ENCODE measurements at places on chromosomes 11 and 22.

- H3K27ac ChIP-seq: no peak overlapping the region
- H3K27me3 ChIP-seq: no peaks in the 10 kb centered on the region
- H3K4me3 ChIP-seq: no peak overlapping the region
- no peaks in the 10 kb centered on the region for H3K36me3 ChIP-seq
- peaks cover 10% of the 10 kb centered on the region for H3K4me1 ChIP-seq
- DNase-seq: no peak
Measured at GRCh38 chr11:18632841-18633240, 1.3 kb downstream of the SPTY2D1 start.

DNA sequence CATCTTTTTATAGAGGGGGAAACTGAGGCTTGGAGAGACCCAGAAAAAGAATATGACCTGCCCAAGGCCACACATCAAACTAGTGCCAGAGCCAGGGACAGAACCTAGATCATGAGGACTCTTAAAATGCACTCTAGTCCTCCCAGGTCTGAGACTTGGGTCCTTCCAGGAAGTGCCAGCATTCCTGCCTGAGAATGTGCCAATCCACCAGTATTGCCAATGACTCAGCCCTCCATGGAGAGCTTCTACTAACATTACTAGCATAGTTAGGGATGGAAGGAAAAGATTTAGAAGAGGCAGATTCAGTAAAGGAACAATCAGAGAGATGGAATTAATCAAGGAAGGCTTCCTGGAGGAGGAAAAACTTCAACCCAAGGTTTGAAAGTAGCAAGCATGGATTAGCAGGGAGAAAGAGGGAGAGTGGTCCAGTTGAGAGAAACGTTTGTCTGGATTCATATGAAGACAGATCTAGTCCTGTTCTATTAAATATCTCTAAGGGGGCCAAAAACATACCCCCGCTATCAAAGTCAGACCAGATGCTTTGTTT lies 20.1 kb upstream of the SMIM35 start:
- no peaks in the 10 kb centered on the region for H3K27me3 ChIP-seq
- H3K4me1 ChIP-seq: no peaks in the 10 kb centered on the region
- H3K36me3 ChIP-seq: no peaks in the 10 kb centered on the region
- DNase-seq: no peak
- H3K4me3 ChIP-seq: no peak overlapping the region

DNA sequence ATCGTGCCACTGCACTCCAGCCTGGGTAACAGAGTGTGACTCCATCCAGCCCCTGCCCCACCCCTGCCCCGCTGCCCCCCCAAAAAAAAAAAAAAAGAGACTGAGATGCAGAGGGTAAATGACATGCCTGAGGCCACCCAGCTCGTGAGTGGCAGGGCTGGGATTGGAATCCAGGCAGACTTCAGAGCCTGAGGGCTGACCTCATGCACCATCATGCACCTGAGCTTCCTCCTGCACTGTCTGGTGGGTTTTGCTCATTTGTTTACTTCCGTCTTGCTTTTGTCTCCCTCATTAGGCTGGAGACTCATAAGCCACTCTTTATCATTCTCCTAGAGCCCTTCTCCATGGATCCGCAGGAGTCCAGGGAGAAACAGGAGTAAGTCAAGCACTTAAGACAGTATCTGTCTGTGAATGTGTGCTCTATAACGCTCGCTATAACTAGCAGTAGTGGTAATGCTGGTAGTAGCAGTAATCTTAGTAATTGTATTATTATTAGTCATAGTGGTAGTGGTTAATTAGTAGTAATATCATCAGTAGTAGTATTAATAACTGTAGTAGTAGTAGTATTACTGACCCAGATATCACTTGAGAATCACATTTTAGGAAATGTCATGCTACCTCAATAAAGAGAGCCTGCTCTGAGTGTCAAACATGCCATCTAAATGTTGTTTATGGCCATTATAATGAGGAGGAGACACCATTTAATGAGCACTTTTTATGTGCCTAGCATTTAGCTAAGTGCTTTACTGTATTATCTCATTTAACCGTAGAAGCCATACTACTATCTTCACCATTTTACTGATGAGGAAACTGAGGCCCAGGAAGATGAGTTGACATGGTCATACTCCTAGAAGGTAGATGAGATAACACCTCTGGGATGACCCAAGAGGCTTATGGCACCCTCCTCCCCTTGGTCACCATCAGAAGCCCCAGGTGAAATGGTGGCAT lies 85.0 kb downstream of the NAT10 start:
- H3K27ac ChIP-seq: no peak overlapping the region
- H3K27me3 ChIP-seq: no peaks in the 10 kb centered on the region
- no peaks in the 10 kb centered on the region for H3K36me3 ChIP-seq
- no peak overlapping the region for H3K4me3 ChIP-seq
- H3K4me1 ChIP-seq: no peaks in the 10 kb centered on the region

DNA sequence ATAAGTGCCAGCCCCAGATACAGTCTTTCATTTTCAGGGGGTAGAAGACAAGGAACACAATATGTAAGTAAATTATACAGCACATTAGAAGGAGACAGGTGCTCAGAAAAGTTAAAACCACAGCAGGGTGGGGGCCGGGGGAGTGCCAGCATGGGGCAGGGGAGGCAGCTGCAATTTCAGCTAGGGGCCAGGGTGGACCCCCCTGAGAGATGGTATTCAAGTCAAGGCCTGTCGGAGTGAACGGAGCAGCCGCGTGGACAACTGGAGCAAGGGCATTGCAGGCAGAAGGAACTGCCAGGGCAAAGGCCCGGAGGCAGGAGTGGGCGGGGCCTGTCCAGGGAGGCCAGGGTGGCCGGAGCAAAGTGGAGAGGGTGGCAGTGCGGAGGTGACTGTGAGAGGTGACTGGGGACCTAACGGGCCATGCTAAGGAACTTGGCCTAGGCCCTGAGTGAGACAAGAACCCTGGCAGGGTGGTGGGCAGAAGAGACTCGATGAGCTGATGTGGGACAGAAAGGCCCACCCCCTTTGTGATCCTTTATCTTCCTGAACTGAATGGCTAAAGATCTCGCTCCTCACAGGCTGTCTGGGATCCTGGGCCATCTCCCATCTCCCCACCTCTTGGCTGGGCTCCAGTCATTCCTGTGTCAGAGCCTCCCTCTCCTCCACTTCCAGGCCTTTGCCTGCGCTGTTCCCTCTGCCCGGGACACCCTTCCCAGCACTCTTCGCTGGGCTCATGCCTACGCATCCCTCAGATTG lies 22.4 kb upstream of the FLRT1 start:
- H3K36me3 ChIP-seq: no peaks in the 10 kb centered on the region
- no peak overlapping the region for H3K4me3 ChIP-seq
- H3K4me1 ChIP-seq: no peaks in the 10 kb centered on the region
- no peak for DNase-seq
- peaks cover 10% of the 10 kb centered on the region for H3K27me3 ChIP-seq

- no peak overlapping the region for H3K4me3 ChIP-seq
- no peak for DNase-seq
- no peaks in the 10 kb centered on the region for H3K4me1 ChIP-seq
- no peaks in the 10 kb centered on the region for H3K36me3 ChIP-seq
Measured at GRCh38 chr11:44528103-44528502, 37.4 kb upstream of the CD82 start.

- DNase-seq: no peak
- no peaks in the 10 kb centered on the region for H3K4me1 ChIP-seq
- H3K27me3 ChIP-seq: no peaks in the 10 kb centered on the region
- H3K27ac ChIP-seq: no peak overlapping the region
Measured at GRCh38 chr22:48651981-48652538, 1175.6 kb downstream of the BRD1 start.

DNA sequence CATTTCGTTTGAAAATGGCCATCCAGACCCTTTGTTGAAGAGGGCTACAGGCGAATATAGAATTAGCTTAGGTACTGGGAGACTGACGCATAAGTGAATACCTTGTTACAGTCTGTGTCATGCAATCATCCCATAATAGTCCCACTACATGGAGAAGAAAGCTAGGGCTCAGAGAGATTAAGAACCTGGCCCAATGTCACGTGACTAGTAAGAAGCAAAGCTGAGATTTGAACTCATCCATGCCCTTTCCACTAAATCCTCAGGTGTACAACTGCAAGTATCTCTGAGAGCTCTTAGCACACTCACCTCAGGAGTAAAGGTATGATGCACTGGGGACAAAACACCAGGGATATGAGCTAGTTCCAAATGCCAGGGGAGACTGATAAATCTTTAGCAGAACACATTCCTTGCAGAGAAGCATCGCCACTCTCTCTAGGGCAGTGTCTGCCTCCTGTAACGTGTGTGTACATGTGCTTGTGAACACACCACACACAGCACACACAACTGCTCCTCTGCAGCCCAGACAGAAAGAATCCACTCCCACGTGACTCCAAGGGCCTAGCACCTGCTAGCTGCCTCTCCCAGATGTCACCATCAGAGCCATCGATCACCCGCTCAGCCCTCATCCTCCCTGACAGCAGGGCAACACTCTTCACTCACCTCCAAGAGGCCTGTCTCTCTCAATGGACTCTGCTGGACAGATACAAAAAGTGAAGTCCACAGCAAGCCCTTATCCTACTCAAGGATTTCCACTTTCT lies 402.8 kb downstream of the NXPE2 start:
- no peaks in the 10 kb centered on the region for H3K36me3 ChIP-seq
- no peaks in the 10 kb centered on the region for H3K4me1 ChIP-seq
- H3K4me3 ChIP-seq: no peak overlapping the region
- no peak overlapping the region for H3K27ac ChIP-seq
- H3K27me3 ChIP-seq: no peaks in the 10 kb centered on the region
- no peak for DNase-seq

- no peaks in the 10 kb centered on the region for H3K36me3 ChIP-seq
- H3K27ac ChIP-seq: no peak overlapping the region
- no peak for DNase-seq
- no peak overlapping the region for H3K4me3 ChIP-seq
Measured at GRCh38 chr11:94295534-94295933, 8.8 kb upstream of the IZUMO1R start.

DNA sequence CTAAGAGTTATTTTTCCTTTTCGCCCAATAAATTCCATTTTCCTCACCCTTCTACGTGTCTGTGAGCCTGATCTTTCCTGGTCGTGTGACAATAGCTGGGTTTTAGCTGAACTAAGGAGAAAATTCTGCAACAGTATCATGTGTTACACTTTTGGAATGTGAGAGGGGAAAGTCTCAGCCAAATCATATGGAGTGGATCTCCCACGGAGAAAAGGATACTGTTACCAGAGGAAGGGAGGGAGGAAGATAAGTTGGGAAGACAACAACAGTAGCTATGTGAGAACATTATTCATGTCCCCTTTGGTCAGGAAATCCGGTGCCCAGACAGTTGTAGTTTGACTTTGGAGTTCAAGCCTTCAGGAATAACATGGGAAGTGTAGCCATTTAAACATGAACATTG lies 584.0 kb upstream of the RAG2 start:
- H3K4me3 ChIP-seq: no peak overlapping the region
- no peak overlapping the region for H3K27ac ChIP-seq
- no peaks in the 10 kb centered on the region for H3K4me1 ChIP-seq

DNA sequence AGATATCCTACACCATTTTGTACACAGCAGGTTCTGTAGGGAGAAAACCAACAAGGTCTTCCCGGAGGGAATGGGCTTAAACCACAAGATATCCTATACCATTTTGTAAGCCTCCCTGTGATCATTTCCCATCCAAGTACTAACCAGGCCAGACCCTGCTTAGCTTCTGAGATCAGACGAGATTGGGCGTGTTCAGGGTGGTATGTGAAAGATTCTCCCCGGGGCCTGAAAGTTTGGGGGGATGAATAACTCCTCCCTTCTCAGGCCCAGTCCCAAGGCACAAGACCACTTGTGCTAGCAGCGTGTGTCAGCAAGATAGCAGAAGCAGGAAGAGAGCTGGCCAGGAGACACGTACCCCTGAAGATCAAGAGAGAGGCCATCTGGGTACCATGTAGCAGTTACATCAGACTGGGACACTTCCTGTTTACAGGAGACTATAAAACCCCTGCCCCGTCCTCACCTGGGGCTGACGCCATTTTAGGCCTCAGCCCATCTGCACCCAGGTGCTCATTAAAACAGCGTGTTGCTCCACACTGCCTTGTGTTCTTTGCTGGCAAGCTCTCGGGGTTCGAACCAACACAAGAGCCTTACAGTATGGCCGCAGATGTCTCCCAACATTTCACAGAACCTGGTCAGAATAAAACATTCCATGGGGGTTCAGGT lies 17.3 kb downstream of the MIF start:
- H3K4me1 ChIP-seq: peaks cover 4% of the 10 kb centered on the region
- no peak for DNase-seq
- no peaks in the 10 kb centered on the region for H3K27me3 ChIP-seq
- H3K27ac ChIP-seq: no peak overlapping the region
- H3K4me3 ChIP-seq: no peak overlapping the region
- H3K36me3 ChIP-seq: no peaks in the 10 kb centered on the region

GRCh38 chr22:43136255-43136654 lies 6.9 kb downstream of the MCAT start:
- no peak overlapping the region for H3K4me3 ChIP-seq
- DNase-seq: peak; percentile 71
- H3K27ac ChIP-seq: no peak overlapping the region
- no peaks in the 10 kb centered on the region for H3K27me3 ChIP-seq
- peaks cover 90% of the 10 kb centered on the region for H3K36me3 ChIP-seq
